ENCODE measurements at places on chromosomes 6 and 20.

- DNase-seq: no peak
Measured at GRCh38 chr6:50824552-50824951, 5.9 kb downstream of the TFAP2B start.

GRCh38 chr20:56730996-56731395, 101.9 kb downstream of the TFAP2C start:
- DNase-seq: no peak

DNA sequence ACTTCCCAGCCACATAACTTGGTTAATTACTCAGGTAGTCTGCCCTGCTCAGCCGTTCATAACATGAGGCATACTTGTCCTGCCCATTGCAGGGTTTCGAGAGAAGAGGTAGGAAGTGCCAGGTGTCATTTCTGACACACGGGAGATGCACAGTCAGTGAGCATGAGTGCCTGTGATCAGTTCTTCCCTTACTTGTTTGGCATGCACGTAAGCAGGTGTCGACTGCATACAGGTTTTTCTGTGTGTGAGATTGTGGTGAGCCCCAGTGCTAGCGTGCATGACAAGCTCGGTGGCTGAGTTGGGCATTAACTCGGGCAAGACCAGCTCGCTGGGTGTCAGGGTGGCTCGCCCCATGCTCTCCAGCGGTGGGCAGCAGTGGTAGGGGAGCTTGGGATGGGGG, 51.2 kb upstream of the SLC22A1 start:
- no peak for DNase-seq

DNA sequence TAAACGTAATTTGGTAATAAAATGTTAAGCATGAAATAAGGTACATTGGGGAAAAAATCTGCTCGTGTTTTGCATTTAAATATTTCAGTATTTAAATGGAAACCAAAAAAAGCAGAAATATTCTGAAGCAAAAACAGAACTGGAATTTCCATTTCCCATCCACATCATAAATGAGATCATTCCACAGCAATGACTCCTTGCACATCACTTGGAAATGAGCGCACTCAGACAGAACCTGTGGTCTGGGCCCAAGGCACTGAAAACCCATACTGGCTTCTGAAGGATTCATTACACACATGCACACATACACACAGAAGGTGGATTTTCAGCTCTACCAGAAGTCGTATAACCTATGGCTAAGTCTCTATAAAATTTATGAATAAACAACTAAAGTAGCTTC, 174.8 kb downstream of the IBTK start:
- DNase-seq: no peak

GRCh38 chr20:50610212-50610718, 81.1 kb downstream of the RIPOR3 start:
- DNase-seq: no peak

- DNase-seq: no peak
Measured at GRCh38 chr6:135306740-135307420, 125.8 kb downstream of the MYB start.

GRCh38 chr6:44831002-44831610, 443.6 kb downstream of the CDC5L start:
- no peak for DNase-seq

- DNase-seq: no peak
Measured at GRCh38 chr20:8320306-8320705, 188.2 kb downstream of the PLCB1 start.

DNA sequence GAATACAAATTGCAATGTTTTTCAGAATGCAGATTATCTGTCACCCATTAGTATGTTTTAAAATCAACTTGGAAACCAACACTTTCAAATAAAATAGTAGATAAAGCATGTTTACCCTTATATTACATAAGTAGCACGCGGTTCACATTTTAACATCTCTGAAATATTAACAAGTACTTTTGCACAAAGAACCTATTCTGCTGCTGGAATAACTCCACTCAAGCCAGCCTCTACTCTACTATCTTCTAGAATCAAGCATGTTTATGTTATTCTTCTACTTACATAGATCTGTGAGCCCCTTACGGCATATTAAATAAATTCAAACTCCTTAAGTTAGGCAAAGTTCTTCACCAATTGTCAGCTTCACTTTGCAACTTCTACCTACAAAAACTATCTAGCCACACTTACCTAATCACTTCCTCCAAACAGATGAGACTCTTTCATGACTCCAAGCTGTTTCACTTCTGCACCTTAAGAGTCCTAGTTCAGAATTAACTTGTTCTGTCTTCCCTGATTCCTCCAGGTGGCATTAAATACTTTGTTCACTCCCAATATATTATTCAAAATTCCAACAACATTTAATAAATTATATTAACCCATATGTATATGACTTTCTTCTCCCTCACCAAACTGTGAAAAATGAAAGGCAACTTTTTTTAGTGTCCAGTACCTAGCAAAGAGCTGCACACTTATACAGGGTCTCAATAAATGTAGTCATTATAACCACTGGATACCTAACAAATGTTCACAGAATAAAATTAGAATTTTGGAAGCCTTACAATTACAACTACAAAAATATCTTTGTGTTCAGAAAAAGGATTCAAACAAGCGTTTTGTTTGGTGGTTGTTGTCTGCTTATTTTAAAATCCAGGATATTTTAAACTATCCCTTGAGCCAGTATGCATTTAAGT, 12.1 kb downstream of the CEP85L start:
- DNase-seq: no peak

GRCh38 chr6:105799056-105799455, 287.1 kb upstream of the PRDM1 start:
- no peak for DNase-seq

DNA sequence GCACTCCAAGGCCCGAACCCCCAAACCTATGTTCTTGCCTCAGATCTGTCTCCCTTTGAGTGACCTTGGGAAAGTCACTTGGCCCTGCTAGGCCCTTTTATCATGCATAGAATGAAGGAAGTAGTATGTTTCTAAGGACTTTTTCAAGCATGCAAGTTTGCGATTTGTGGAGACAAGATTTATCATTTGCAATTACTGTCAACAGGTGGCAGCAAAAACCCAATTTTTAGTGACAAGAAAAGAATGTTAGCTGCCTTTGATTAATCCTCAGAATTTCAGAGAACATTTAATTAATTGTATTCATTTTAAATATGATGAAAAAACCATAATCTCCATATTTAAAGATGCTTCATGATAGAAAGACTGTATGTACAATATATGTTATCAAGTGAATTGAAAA, 28.3 kb upstream of the PREP start:
- no peak for DNase-seq

- no peak for DNase-seq
Measured at GRCh38 chr20:5654557-5654956, 95.6 kb upstream of the SHLD1 start.

- no peak for DNase-seq
Measured at GRCh38 chr20:4113615-4114603, 98.6 kb upstream of the RNF24 start.

DNA sequence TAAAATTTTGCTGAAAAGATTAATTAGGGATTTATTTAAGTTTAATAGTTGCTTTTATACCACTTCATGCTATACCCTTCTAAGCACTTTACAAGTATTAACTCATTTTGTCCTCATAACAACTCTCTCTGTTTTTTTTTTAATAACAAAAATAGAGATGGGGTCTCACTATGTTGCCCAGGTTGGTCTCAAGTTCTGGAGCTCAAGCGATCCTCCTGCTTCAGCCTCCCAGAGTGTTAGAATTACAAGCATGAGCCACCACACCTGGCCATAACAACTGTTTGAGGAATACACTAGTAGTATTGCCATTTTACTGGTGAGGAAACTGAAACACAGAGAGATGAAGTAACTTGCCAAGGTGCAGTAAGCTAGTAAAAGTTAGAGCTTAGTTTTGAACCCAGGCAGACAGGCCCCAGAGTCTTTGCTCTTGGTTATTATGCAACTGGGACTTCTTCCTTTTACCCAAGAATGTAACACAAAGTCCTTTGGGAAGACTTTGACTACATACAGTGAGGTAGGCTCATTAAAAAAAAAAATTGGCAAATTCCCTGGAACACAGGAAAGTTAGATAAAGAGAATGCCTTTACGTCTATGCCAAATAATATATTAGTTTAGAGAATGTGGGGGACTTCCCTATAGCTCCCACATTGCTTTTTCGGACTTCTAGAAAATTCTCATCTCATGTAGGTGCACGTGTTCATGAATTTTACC, 11.4 kb downstream of the ANKS1A start:
- no peak for DNase-seq

- DNase-seq: peak; percentile 48
Measured at GRCh38 chr20:59819496-59820203, 113.8 kb downstream of the SYCP2 start.

- no peak for DNase-seq
Measured at GRCh38 chr6:27874016-27874415, 38.2 kb downstream of the OR2B2 start.

DNA sequence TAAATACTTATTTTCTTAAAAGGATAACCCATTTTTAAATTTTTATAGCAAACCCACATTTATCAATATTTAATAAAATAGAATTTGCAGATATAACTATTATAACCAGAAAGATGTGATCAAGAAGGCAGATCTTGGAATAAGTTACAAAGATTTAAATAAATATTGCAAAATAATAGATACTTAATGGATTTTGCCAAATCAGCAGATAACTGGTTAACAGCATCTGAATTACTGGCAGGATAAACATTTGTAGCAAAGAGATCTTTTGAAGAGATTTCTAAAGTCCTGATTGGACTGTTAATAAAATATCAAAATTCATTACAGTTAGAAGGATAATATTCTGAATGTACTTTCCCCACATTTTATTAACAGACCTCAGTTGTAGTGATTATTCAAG, 144.2 kb downstream of the PDSS2 start:
- no peak for DNase-seq

GRCh38 chr6:1970151-1970561, 275.2 kb downstream of the GMDS start:
- no peak for DNase-seq

DNA sequence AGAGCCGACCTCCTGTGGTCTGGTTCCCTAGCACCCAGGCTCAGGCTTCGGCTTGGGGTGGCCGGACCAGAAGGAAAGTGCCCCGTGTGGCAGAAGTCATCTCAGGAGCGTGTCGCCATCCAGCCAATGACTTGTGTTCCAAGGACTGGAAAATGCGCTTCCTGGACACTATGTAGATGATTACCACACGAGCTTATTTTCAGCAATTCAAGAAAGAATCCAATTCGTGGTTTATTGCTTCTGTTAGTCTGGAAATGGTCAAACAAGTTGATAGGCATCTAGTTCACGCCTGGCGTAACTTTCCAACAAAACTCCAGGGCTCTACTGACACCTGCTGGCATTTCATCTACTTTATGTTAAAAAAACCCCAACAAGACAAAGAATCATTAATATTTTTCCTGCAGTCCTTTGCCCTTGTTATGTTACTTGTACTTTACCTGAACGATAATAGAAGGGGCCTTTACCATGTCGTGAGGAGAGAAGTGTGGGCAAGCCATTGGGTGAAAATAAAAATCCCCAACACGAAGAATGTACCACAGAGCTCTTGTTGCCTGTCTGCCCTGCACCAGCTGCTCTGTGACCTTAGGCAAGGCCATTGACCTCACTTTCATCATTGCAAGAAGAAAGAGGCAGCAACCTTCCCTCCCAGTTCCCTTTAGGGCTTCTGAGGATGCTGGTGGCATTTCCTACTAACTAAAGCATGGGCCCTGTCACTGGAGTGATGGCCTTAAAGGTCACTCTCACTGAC, 154.7 kb upstream of the LAMP5 start:
- DNase-seq: no peak

- no peak for DNase-seq
Measured at GRCh38 chr20:3364323-3365013, 43.0 kb downstream of the DNAAF9 start.

DNA sequence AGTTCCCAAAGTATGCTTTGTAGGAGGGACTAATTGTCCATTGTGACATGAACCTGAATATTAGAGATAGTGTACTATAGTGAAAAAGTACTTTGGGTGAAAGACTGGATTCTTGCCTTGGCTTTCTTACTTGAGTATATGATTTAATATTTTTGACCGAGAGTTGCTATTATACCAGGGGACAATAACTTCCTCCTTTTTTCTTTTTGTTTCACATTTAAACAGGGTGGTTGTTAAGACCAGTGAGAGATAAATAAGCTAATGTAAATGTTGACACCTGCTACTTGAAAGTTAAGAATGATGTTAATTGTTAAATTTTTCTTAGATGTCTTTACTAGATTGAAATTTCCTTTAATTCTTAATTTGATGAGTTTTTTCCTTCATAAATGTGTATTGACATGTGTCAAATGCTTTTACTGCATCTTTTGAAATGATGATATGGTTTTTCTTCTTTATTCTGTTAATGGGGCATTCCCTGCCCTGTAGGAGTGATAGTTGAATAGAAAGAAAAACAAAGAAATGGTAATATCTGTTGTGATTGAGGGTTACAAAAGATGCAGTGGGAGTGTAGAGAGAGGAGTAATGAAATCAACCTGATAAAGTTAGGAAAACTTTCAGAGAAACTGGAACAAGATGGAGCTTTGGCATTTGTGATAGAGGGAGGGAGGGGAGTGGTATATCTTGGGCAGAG, 48.4 kb downstream of the ZFAND3 start:
- no peak for DNase-seq

GRCh38 chr6:11586536-11586935, 49.0 kb downstream of the TMEM170B start:
- no peak for DNase-seq

DNA sequence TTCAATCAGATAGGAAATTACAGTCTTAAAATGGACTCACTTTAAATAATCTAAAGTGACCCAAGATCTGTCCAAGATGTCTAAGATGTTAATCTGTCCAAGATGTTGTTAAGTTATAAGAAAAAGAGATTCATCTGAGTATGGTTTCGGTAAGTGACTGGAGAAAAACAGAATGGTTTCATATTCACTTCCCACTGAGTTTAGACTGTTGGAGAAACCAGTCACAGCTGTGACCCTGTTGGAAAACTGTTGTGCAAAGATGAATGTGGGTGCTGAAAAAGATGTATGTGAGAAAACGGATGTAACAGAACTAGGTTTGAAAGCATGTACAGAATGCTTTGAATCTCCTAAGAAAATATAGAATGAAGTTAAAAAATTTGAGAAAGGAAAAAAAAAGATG, 325.9 kb downstream of the COL12A1 start:
- no peak for DNase-seq

GRCh38 chr6:104286641-104287040, 573.1 kb downstream of the HACE1 start:
- no peak for DNase-seq

DNA sequence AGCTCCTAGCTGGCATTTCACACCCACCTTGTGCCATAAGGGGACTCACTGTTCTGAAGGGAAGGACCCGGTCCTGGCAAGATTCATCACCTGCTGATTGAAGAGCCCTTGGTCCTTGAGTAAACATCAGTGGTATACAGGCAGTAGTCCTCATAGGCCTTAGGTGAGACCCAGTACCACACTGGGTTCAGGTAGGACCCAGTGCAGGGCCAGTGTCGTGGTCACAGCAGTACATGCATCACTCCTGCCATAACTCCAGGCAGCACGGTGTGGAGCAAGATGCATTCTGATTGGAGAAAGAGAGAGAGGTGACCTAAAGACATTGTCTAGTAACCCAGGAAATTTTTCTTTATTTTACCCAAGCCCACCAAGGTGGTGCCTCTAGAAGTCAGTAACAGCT, 49.1 kb upstream of the THBS2 start:
- no peak for DNase-seq

All from left forelimb (tissue), 1 donor.